ENCODE measurements at places on chromosomes 6 and 20.

GRCh38 chr6:44269178-44269920, 901 bp upstream of the TMEM151B start:
- no peak for DNase-seq

DNA sequence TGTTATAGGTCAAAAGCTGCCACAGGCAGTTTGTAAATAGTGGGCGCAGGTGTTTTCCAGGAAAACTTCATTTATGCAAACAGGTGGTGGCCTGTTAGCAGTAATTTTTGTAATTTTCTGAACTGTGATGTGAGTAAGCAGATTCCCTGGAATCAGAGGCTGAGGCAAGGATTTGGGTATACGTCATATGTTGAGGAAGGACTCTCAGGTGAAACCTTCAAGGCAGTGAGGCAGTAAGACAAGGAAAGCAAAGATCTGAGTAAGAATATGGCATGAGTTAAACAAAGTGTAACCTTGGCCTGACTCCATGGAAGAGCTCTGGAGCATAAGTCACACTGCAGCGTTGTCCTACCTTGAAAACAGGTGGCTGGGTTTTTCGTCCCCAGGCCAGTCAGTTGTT, 291.1 kb upstream of the BTBD3 start:
- DNase-seq = no peak

- DNase-seq = no peak
Measured at GRCh38 chr6:87900160-87900698, 147.4 kb upstream of the SPACA1 start.

- no peak for DNase-seq
Measured at GRCh38 chr6:153634416-153634815, 404.6 kb upstream of the OPRM1 start.

GRCh38 chr6:139334806-139335446, 39.5 kb downstream of the CITED2 start:
- no peak for DNase-seq
